ENCODE measurements at places on chromosomes 2 and 18.

- no peak for DNase-seq
These were observed 18.7 kb upstream of the DHRS9 start for GRCh38 chr2:169050476-169051240.

DNA sequence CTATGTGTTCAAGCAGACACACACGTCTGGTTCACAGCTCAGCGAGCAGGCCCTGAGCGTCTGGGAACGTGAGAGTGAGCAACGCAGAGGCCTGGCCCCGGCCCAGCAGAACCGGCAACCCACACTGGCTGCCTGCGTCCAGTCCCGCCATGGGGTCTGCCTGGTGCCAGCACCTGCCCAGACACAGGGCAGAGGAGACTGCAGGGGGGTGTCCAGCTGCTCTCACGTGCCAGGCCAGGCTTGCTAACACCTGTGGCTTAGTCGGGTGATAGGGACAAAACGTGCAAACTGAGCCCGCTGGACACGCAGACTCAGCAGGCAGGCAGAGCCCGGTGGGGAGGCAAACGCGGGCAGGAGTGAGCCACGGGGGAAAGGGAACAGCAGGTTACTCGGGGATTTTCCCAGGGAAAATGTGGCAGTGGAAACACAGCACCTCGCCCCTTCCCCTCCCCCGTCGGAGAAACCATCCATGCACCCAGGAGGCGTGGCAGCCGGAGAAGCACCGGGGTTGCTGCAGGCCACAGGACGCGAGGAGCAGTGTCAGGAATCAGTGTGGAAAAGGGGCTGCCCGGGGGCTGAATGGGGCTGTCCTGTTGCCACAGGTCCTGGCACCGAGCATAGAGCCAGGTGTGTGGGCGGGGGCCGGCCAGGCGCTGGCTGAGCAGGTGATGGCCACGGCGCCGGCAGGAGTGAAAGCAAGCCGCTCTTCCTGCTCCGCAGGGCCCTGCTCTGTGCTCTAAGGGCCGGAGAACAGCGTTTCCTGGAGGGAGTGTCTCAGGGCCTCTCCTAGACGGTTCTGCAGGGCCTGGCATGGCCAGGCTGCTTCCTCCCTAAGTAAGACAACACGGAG, 154.7 kb downstream of the HDAC4 start:
- no peak for DNase-seq

DNA sequence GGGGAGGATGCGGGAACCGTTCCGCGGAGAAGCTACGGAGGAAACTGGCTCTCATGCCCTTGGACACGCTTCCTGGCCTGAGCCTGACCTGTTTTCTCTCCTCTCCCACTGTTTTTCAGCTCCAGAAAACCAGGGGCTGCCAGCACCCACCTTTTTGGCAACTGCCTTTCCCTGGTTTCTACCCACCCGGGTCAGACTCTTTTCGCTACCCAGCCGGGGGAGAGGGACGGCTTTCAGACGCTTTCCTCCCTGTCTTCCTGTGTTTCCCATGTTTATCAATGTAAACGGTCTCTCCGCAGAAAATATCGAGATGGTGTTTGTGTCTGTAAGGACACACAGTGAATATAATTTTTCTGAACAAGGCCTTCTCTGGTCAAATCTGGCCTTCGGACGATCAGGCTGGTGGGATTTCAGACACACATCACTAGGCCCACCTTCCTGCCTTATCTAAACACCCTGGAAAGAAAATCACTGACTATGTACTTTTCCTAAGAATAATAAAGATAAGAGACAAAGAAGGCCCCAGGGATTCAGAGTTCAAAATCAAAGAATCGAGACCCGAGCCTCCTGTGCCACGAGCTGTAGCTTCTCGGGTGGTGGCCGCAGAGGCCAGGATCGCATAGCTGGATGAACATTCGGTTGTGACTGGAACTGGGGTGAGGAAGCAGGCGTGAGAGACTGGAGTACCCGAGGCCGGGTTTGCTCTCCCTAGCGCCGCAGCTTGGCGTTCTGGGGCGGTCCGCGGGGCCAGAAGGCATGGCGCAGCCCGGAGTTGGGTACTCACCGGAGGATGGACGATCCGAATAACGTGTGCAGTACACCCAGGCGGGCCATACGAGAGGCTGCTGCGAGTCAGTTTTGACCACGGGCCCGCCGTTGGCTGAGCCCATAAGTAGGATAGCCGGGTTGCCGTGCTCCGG, 1.7 kb downstream of the EN1 start:
- no peak for DNase-seq

- no peak for DNase-seq
These were observed 652 bp downstream of the GPC1 start for GRCh38 chr2:240435948-240436682.
